ENCODE measurements at places on chromosomes 1 and 21.

- H3K4me1 ChIP-seq = peaks cover 51% of the 10 kb centered on the region
- H3K4me3 ChIP-seq = peak overlapping the region; percentile 88
- H3K27ac ChIP-seq = no peak overlapping the region
- H3K36me3 ChIP-seq = peaks cover 35% of the 10 kb centered on the region
These were observed 1.7 kb downstream of the SLX9 start for GRCh38 chr21:44941567-44941966.

DNA sequence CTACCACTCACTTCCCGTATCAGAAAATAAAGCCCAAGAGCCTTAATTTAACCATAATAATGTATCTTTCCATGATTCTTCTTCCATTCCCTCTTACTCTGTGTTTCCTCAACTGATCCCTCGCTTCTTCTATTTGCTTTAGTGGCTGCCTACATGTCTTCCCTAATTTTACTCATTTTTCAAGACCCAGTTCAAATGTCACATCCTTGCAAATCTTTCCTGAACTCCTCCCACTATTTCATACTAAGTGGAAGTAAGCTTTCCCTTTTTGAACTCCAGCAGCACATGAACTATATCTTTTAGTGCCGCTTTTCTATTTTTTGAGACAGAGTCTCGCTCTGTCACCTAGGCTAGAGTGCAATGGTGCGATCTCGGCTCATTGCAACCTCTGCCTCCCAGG is 3.8 kb upstream of the NFYC start:
- no peak overlapping the region for H3K4me3 ChIP-seq
- no peak for DNase-seq
- no peaks in the 10 kb centered on the region for H3K27me3 ChIP-seq
- H3K36me3 ChIP-seq = peaks cover 40% of the 10 kb centered on the region
- peaks cover 29% of the 10 kb centered on the region for H3K4me1 ChIP-seq
- no peak overlapping the region for H3K27ac ChIP-seq

DNA sequence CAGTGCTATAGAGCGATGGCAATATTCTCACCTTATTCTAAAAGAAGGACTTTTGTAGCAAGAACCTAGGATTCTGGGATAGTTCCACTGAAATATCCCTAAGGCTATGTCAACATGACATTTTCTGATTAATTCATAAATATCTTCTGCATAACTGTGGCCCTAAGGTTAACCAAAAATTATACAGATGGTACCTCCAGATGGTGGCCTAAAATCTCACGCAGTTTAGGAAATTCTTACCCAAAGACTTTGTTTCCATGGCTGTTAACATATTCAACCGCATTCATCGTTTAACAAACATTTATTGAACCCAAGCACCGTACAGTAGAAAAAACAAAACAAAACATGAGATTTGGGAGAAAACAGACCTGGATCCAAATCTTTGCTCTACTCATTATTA is 19.1 kb downstream of the NID1 start:
- no peak for DNase-seq
- no peaks in the 10 kb centered on the region for H3K4me1 ChIP-seq
- H3K27ac ChIP-seq = no peak overlapping the region
- peaks cover 17% of the 10 kb centered on the region for H3K27me3 ChIP-seq
- no peak overlapping the region for H3K4me3 ChIP-seq

- H3K4me3 ChIP-seq = no peak overlapping the region
- no peak overlapping the region for H3K27ac ChIP-seq
- peaks cover 2% of the 10 kb centered on the region for H3K36me3 ChIP-seq
- peaks cover 19% of the 10 kb centered on the region for H3K27me3 ChIP-seq
- no peaks in the 10 kb centered on the region for H3K4me1 ChIP-seq
These were observed 47.2 kb upstream of the IFFO2 start for GRCh38 chr1:19003371-19004290.

- no peak overlapping the region for H3K27ac ChIP-seq
- DNase-seq = no peak
- no peak overlapping the region for H3K4me3 ChIP-seq
- H3K4me1 ChIP-seq = peaks cover 1% of the 10 kb centered on the region
- peaks cover 4% of the 10 kb centered on the region for H3K27me3 ChIP-seq
These were observed 270.4 kb downstream of the GRIK1 start for GRCh38 chr21:29669416-29669815.

Measured in activated B cell treated with CpG ODN at 0.5 μM for 24 hours (primary cell).